ENCODE measurements at places on chromosomes 16 and 17. TPM values are rescaled to one million over a fixed set of nuclear protein-coding genes. Genes with fewer than 3 reads are reported as not detected.

The CD300C gene
- 8.2 TPM for total RNA-seq

The TLCD3B gene
- total RNA-seq: not detected

The TNFRSF17 gene
- 0.41 TPM for total RNA-seq

GRCh38 chr17:48045316-48046001 lies 2.7 kb upstream of the NFE2L1 start:
- peaks cover 23% of the 10 kb centered on the region for H3K4me1 ChIP-seq
- H3K36me3 ChIP-seq: peaks cover under 1% of the 10 kb centered on the region
- H3K27me3 ChIP-seq: no peaks in the 10 kb centered on the region
- H3K4me3 ChIP-seq: no peak overlapping the region

- H3K4me1 ChIP-seq: peaks cover 4% of the 10 kb centered on the region
- no peaks in the 10 kb centered on the region for H3K36me3 ChIP-seq
- no peaks in the 10 kb centered on the region for H3K27me3 ChIP-seq
- no peak overlapping the region for H3K4me3 ChIP-seq
- DNase-seq: no peak
- no peak overlapping the region for H3K27ac ChIP-seq
Measured at GRCh38 chr16:82993926-82994325, 367.2 kb downstream of the CDH13 start.

GRCh38 chr16:86899757-86900156 lies 321.4 kb downstream of the FOXL1 start:
- no peaks in the 10 kb centered on the region for H3K36me3 ChIP-seq
- no peak overlapping the region for H3K27ac ChIP-seq
- H3K27me3 ChIP-seq: no peaks in the 10 kb centered on the region
- DNase-seq: no peak
- H3K4me3 ChIP-seq: no peak overlapping the region

- no peaks in the 10 kb centered on the region for H3K36me3 ChIP-seq
- no peak overlapping the region for H3K4me3 ChIP-seq
- peaks cover 10% of the 10 kb centered on the region for H3K27me3 ChIP-seq
- H3K27ac ChIP-seq: no peak overlapping the region
- no peaks in the 10 kb centered on the region for H3K4me1 ChIP-seq
- no peak for DNase-seq
Measured at GRCh38 chr17:39217734-39218369, 7.9 kb downstream of the STAC2 start.

DNA sequence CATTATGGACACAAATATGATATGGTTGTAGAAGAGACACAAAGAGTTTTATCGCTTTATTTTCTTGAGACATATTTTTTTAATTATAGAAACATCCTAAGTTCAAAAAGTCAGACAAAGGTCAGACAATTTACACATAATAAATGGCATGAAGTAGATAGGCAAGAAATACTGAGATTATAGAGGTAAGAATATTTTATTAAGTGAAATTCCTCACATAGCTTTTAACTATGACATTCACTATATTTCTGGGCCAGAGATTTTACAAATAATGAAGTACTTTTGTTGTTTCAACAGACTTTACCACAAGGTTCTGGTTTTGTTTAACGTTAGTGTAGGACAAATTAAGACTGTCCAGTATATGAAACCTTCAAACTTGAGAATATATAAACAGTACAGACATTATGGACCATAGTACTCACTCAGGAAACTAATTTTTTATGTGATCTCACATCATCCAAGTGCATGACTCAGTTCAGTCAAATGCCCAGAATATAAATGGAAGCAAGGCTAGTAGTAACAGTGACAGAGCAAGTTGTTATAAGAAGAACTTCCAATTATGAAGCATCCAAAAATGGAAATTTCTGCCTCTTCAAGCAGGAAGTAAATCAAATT lies 394.8 kb downstream of the KCNJ2 start:
- no peak for DNase-seq
- H3K27me3 ChIP-seq: no peaks in the 10 kb centered on the region
- no peaks in the 10 kb centered on the region for H3K36me3 ChIP-seq
- H3K4me3 ChIP-seq: no peak overlapping the region

The BAIAP3 gene
- total RNA-seq: 3.0 TPM

The KRT40 gene
- total RNA-seq: not detected

GRCh38 chr17:16818821-16819683 lies 129.0 kb downstream of the CCDC144A start:
- DNase-seq: no peak
- no peak overlapping the region for H3K4me3 ChIP-seq
- H3K27me3 ChIP-seq: peaks cover 8% of the 10 kb centered on the region
- H3K27ac ChIP-seq: no peak overlapping the region
- no peaks in the 10 kb centered on the region for H3K36me3 ChIP-seq

DNA sequence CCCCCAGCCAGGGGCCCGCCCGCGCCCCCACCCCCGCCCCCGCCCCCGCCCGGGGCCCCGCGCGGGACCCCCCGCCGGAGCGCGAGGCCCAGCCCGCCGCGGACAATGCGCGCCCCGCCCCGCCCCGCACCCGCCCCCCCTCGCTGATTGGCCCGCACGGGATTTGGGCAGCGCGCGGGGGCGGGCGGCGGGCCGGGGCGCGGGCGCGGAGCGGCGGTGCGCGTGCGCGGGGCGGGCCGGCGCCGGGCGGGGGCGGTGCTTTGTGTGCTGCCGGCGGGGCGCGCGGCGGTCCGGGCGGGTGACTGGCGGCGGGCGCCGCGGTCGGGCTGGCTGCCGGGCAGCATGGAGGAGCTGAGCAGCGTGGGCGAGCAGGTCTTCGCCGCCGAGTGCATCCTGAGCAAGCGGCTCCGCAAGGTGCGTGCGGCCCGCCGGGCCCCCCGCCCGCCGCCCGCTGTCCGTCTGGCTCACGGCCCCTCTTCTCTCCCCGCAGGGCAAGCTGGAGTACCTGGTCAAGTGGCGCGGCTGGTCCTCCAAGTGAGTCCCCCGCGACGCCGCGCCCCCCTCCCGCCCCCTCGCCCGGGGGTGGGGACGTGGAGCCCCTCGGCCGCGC lies at the start of gene CBX2:
Gene CBX2, plus strand, starts transcription at position 255 of the 610 bp plus-strand sequence. Its CDS starts 88 bp downstream, at position 343.
- H3K27me3 ChIP-seq: peaks cover 64% of the 10 kb centered on the region
- peaks cover 11% of the 10 kb centered on the region for H3K4me1 ChIP-seq
- H3K4me3 ChIP-seq: peak within 1 kb of the TSS; percentile 60
- no peaks in the 10 kb centered on the region for H3K36me3 ChIP-seq

GRCh38 chr16:51573191-51573590 lies 422.1 kb upstream of the SALL1 start:
- no peaks in the 10 kb centered on the region for H3K36me3 ChIP-seq
- no peak for DNase-seq
- no peaks in the 10 kb centered on the region for H3K4me1 ChIP-seq
- no peak overlapping the region for H3K4me3 ChIP-seq
- no peaks in the 10 kb centered on the region for H3K27me3 ChIP-seq
- H3K27ac ChIP-seq: no peak overlapping the region

DNA sequence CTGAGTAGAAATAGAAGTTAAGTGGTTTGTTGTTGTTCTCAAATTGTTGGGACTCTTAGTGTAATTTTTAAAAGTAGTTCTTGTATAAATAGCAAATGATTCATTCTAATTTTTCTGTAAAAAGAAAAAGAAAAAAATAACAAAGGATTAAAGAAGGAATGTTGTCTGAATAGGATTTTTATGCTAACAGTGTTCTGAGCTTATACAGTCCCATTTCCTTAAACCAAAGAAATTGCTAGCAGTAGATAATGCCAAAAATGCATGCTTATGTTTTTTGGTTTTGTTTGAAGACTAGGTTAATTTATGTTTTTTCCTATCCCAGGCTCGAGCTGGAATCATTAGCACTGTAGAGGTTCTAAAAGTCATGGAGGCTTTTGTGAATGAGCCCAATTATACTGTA lies 44.7 kb upstream of the KPNB1 start:
- no peak overlapping the region for H3K27ac ChIP-seq
- peaks cover 98% of the 10 kb centered on the region for H3K36me3 ChIP-seq
- H3K4me1 ChIP-seq: no peaks in the 10 kb centered on the region
- no peak overlapping the region for H3K4me3 ChIP-seq

- H3K27ac ChIP-seq: no peak overlapping the region
- no peaks in the 10 kb centered on the region for H3K4me1 ChIP-seq
- no peaks in the 10 kb centered on the region for H3K27me3 ChIP-seq
- H3K4me3 ChIP-seq: no peak overlapping the region
- H3K36me3 ChIP-seq: no peaks in the 10 kb centered on the region
- DNase-seq: no peak
Measured at GRCh38 chr17:66665194-66665593, 169.7 kb upstream of the CACNG5 start.

- no peak overlapping the region for H3K4me3 ChIP-seq
- H3K36me3 ChIP-seq: peaks cover 45% of the 10 kb centered on the region
- no peak for DNase-seq
- peak overlapping the region; percentile 38 for H3K27ac ChIP-seq
- H3K4me1 ChIP-seq: no peaks in the 10 kb centered on the region
Measured at GRCh38 chr16:48272837-48273421, 25.6 kb upstream of the ABCC11 start.

DNA sequence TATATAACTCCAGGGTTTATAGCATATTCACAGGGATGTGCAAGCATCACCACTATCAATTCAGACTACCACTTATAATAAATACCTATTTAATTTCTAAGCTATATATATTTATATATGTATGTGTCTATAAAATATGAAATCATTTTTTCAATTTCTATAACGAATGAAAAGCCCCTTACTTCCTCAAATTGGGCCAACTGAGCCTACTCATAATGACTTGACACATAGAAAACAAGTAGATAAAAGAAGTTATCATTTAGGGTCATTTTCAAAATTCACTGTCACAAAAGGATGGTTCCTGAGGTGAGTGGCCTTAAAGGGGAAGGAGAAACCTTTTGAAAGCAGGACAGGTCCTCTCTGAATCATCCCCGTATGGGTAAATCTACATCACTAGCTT lies 114.1 kb downstream of the ADCY9 start:
- peaks cover 5% of the 10 kb centered on the region for H3K4me1 ChIP-seq
- H3K4me3 ChIP-seq: no peak overlapping the region
- no peak for DNase-seq
- no peak overlapping the region for H3K27ac ChIP-seq

GRCh38 chr16:52469775-52470174 lies 77.2 kb downstream of the TOX3 start:
- no peak overlapping the region for H3K4me3 ChIP-seq
- DNase-seq: no peak
- no peaks in the 10 kb centered on the region for H3K36me3 ChIP-seq
- H3K27me3 ChIP-seq: no peaks in the 10 kb centered on the region
- H3K4me1 ChIP-seq: no peaks in the 10 kb centered on the region
- no peak overlapping the region for H3K27ac ChIP-seq

The KRT25 gene
- total RNA-seq: not detected

DNA sequence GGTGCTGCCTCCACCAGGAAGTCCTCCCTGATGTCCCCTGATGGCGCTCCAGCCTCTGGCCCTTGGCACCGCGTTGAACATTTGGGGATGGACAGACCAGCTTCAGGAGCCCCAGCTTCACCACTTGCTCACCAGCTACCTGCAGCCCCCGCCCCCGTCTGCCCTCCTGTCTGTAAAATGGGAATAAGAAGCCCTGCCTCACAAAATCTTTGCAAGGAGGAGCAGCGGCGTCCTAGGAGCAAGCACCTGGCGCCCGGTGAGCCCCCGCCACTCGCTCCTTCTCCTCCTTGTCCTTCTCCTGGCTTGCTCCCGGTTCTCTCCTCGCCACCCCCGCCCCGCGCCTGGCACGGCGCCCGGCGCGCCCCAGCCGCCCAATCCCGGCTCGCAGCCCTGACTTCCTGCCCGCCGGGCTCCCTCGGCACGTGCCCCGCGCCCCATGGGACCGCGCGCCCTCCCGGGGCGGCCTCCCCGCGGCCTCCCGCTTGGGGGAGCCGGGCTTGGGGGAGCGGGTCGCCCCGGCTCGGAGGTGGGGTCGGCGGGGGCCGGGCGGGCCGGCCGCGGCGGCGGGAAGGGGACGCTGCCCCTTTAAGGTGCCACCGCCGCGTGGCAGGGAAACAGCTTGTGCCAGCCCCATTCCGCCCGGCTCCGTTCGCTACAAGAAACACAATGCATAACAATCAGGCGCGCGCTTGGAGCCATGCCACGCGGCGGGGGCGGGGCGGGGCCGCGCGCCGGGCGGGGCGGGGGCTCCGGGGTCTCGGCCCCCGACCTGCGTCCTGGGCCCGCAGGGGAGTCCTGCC lies 9.1 kb upstream of the PPP1R1B start:
- H3K36me3 ChIP-seq: no peaks in the 10 kb centered on the region
- peaks cover 13% of the 10 kb centered on the region for H3K27me3 ChIP-seq
- H3K4me3 ChIP-seq: peak overlapping the region; percentile 46
- peak overlapping the region; percentile 45 for H3K27ac ChIP-seq
- peak; percentile 90 for DNase-seq

DNA sequence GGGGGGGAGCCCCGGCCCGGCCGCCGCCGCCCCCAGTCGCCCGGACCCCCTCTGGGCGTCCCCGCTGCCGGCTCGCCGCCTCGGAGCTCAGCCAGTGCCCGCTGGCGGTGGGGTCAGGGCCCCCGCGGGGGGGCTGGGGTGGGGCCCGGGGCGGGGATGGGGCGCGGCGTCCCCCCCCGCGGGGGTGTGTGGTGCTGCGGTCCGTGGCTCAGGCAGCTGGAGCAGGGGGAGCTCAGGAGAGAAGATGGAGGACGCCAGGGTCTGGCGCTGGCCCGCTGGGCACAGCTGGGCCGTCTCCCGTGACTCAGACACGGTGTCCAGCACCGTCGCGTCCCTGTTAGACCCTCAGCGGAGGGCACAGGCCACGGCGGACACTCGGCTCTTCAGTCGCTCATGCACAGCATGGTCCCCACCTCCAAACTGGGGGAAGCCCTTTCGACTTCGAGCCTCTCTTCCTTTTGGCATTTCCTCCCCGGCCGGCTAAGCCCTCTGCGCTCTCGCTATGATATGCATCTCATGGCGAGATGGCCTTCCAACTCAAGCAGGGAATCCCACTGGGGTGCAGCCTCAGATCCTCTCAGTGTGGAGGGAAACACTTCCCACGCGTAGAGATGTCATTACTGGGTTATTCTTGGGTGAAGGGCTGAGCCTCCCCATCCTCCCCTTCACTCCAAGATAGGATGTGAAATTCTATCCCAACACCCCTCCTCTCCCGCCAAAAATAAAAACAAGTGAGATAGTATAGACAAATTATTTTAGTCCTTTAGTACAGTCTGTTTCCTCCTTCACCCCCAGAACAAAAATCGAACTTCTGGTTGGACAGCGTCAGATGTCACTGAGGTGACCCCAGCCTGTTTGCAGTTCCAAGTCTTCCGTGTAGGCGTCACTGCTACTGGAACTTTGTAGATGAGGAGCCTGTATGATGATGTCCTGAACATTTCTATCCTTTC lies 522 bp upstream of the VEZF1 start:
- peak overlapping the region; percentile 93 for H3K27ac ChIP-seq
- peaks cover 43% of the 10 kb centered on the region for H3K4me1 ChIP-seq
- H3K27me3 ChIP-seq: no peaks in the 10 kb centered on the region
- H3K36me3 ChIP-seq: no peaks in the 10 kb centered on the region
- peak; percentile 89 for DNase-seq

The TBC1D26 gene
- total RNA-seq: not detected

The TBC1D10B gene
- 36.0 TPM for total RNA-seq

Data from upper lobe of right lung (tissue), 1 donor.